ENCODE measurements at places on chromosomes 12 and 14.

DNA sequence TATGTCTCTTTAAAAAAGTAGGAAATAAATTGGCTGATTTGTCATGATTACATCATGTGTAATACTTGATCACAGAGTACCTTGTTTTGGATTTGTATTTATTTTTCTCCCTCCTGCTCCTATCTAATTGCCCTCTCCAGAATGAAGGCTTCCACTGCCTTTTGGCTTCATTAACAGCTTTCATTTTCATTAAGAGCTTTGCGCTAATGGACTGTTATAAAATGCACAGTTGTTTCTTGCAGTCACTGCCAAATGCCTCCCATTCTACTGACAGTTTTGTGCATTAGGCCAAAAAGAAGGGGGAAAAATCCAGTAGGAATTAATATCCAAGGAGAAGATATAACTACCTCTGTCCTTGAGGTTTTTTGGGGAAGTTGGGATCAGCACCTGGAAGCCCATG is 159.2 kb downstream of the NRXN3 start:
- no peak for DNase-seq

DNA sequence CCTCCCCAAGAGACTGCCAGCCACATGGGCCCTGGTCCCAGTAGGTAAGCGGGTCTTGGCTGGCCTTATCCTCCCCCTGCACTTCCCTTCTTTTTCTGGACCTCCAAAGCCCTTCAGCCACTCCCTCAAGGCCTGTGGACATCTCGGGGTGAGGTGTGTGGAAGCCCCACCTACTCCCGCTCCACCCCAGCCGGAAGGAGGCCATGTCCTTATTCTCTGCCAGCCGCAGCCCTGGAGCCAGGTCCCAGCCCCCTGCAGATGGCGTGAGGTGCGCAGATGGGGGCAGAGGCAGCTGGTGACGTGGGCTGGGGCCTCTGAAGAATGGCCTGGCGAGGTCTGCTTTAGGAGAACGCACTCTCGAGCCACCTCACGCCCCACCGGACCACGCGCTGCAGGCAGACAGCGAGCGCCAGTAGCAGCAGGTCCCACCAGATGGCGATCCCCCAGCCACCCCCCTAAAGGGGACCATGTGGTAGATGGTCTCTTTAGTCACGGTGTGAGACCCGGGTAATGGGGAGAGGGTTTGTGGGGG is 167.1 kb downstream of the TSPAN9 start:
- no peak for DNase-seq

- DNase-seq: no peak
Observed at GRCh38 chr12:109627633-109628032, 54.0 kb downstream of the MVK start.

GRCh38 chr12:62983594-62983993 is 48.6 kb upstream of the PPM1H start:
- no peak for DNase-seq

GRCh38 chr12:108827941-108828340 is 29.4 kb downstream of the SSH1 start:
- no peak for DNase-seq

GRCh38 chr14:81709681-81710080 is 176.0 kb upstream of the SEL1L start:
- DNase-seq: no peak

DNA sequence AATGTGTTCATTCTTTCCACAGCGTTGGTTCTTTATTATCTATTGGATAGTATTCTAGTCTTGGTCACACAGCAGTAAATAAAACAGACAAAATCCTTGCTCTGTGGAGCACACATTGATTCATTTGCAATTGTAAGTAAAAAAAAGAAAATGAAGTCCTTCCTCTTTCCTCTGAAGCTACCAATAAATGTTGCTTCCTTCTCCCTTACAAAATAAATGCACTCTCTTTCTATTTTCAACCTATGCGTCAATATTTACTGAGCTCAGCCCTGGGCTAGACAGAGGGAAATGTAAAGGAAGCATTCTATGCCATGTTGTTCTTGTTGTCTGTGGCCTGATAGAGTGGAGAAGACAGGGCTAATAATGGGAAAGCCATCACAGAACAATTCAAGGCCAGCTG is 2.9 kb downstream of the ABHD12B start:
- no peak for DNase-seq

Data from natural killer cell treated with Interleukin-12 subunit alpha and Interleukin-12 subunit beta and Interleukin-15 and Interleukin-18, amount 100 ng/mL, for 72 hours (primary cell).